ENCODE measurements at places on chromosomes 11 and 22.
A peak's percentile ranks its signal among the peaks of the same experiment; 100 is the strongest.

GRCh38 chr22:43395086-43395695 lies 16.6 kb upstream of the MPPED1 start:
- no peak for DNase-seq

GRCh38 chr11:19087658-19088057 lies 27.1 kb upstream of the MRGPRX2 start:
- no peak for DNase-seq

DNA sequence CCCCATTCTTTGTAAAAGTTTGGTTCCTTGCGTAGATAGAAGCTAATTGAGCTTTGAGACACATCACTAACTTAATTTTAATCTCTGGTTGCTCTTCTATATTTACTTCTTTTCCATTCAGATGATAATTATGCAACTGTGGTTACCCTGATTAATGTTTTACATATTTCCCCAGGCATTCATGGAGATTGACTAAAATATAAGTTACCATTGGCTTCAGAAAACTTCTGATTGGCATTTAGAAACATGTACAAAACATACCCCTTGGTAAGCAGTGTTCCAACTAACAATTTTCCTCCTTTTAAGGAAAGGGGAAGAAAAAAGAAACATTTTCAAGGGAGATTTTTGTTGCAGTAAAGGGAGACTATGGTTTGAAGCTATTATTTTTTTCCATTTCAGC lies 43.9 kb downstream of the FAT3 start:
- no peak for DNase-seq

- DNase-seq, result peak; percentile 47
Measured at GRCh38 chr11:34044664-34045485, 6.7 kb upstream of the CAPRIN1 start.

DNA sequence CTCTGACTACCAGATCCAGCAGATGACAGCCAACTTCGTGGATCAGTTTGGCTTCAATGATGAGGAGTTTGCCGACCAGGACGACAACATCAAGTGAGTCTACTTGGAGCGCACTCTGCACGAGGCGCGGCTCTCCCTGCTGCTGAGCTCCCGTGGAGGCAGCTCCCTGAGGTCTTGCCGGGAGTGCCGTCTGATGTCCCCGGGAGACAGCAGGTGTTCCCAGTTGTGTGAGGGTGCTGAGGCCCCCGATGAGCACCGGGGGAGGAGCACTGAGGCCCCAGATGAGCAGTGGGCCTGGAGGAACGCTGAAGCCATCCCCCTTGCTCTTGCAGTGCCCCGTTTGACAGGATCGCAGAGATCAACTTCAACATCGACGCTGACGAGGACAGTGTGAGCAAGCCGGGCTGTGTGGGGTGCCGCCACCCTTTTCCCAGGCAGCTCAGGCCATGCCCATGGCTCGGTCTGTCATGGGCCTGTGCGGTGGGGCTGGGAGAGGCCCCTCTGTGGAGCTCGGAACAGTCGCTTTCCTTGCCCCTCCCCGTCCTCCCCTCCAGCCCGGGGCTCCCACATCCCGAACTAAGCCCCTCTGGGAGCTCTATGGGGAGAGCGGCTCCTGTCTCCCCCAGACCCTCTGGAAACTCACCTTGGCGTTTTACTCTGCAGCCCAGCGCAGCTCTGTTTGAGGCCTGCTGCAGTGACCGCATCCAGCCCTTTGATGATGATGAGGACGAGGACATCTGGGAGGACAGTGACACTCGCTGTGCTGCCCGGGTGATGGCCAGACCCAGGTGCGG lies 37.1 kb downstream of the SBF1 start:
- DNase-seq, result no peak

Data from Kasumi-1 (cell line).